ENCODE measurements at places on chromosomes 1 and 21.

DNA sequence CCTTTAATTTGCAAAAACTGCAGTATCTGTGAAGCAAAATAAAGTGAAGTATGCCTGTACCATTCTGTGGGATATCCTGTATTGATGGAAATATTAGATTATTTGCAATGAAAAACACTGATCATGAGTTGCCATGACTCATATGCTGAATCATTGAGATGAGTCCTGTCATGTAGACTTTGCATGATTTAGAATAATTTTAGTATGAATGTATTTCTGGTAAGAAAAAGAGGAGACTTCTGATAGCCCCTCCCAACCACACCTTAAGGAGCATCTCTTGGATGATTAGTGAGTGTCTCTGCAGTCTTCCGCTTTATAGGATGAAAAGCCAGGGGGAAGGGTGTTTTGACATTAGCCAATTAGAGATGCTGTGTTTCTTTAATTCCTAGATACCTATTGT, 55.2 kb upstream of the PTGS2 start:
- no peak for DNase-seq

GRCh38 chr21:45330075-45330781, 42.5 kb upstream of the POFUT2 start:
- no peak for DNase-seq

- no peak for DNase-seq
Observed at GRCh38 chr1:47972864-47973432, 24.2 kb downstream of the TRABD2B start.

GRCh38 chr1:13507075-13507474, 6.7 kb downstream of the LRRC38 start:
- DNase-seq = no peak

DNA sequence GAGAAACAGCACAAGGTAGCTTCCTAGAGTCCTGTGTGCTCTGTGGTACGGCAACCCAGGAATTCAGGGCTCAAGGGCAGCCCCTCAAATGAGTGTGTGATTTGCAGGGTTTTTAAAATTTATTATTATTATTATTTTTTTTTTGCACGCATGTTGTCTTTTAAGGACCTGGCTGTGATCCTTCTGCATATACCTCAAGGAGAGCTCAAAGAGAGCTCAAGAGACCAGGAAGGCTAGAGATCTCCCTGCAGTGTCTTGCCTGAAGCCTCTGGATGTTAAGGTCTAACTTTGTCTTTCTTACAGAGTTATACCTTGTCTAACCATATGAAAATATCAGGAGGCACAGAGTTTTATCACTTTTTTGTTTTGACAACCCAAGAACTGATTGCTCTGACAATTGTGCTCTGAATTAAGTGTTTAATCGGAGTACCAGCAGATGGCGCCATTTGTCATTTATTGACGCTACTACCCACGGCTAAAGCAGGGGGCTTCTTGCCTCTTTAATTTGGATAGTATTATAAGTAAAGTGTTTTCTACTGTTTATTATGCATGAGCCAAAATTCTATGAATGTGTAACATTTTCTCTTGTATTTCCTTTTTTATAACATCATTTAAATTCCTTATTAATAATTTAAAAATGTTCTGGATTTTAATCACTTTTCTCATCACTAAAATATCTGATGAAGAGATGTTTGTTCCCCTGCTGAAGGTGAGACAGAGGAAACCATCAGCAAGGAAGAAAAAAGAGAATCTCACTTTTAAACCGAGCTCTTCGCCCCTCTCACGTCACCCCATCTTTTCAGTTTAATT, 35.8 kb upstream of the LMO4 start:
- DNase-seq = peak; percentile 84

DNA sequence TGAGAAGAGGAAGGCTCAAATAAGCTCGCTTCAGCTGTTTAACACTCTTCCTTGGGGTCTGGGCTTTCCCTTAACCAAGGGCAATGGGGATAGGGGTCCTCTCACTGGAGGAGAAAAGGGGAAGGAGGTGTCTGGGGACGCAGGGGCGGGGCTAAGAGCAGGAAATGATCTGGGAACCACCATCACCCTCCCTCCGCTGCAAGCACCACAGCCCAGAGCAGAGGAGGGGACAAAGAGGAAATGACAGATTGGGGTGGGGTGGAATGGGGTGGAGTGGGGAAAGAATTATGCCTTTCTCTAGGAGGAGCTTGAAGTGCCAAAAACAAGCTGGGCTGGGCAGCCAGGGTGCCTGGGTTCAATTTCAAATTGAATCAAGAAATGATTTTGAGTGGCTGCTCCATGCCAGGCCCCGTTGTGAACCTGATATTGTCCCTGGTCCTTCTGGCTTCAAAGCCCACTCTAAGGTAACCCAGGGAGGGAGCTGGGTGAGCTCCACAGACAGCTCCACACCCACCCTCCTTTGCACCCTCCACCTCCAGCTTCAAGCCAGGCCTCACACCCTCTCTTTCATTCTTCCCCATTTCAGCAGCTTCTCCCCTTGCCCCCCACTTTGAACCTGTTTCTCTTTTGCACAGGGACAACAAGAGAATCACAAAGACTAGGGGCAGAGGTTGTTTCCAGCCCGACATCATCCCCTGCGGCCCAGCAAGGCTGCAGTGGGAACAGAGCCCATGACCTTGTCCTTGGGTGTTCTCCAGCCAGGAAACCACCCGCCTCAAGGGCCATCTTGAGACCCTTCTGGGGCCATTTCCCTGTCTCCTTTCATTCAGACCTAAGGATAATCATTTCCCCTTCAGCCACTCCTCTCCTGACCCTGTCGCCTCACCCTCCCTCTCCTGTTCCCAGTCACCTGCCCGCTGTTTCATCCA, 1.1 kb downstream of the ARHGAP30 start:
- DNase-seq = no peak

- DNase-seq = no peak
Observed at GRCh38 chr1:183195142-183195574, 9.1 kb downstream of the LAMC2 start.

DNA sequence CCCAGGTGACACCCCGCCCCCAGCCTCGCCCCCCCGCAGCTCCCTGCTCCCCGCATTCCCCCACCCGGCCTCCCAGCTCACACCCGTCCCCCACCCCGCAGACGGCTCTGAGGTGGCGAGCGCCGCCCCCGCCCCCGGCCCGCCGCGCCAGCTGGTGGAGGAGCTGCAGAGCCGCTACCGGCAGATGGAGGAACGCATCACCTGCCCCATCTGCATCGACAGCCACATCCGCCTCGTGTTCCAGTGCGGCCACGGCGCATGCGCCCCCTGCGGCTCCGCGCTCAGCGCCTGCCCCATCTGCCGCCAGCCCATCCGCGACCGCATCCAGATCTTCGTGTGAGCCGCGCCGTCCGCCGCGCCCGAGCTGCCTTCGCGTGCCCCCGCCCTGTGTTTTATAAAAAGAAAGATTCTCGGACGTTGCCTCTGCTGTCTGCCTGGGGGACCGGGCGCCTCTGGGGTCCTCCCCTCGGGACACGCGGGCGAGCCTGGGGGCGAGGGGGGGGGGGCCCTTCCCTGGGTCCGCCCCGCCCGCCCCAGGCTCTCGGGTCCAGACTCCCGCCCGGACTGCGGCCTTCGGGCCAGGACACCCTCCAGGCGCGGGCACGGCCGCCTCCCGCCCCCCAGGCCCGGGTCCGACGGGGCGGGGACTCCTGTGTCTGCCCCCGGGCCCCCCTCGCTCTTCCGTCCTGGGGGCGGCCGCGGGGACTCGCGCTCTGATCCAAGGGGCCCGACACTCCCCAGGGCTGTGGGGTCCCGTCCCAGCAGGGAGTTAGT, 1.6 kb upstream of the MMP23B start:
- no peak for DNase-seq
